ENCODE measurements at places on chromosomes 2 and 18. TPM values are rescaled to one million over a fixed set of nuclear protein-coding genes. Genes with fewer than 3 reads are reported as not detected.

Gene ICOS
- total RNA-seq, result 190 TPM

Gene TLX2
- total RNA-seq, result 0.52 TPM

Gene NETO1
- total RNA-seq, result not detected

Gene TRAPPC12
- total RNA-seq, result 64.3 TPM

Gene POMC
- total RNA-seq, result 3.8 TPM

Gene ABCG8
- total RNA-seq, result not detected

Gene FBXO36
- 1.5 TPM for total RNA-seq

Gene ALK
- total RNA-seq, result not detected

Gene IL36RN
- total RNA-seq, result not detected

Gene CTAGE1
- total RNA-seq, result not detected

Gene MYOM1
- 1.2 TPM for total RNA-seq

Gene ALMS1
- 20.4 TPM for total RNA-seq

Gene AP1S3
- total RNA-seq, result 12.1 TPM

Gene TCF23
- not detected for total RNA-seq

Gene C2orf80
- not detected for total RNA-seq

Gene PASK
- 100 TPM for total RNA-seq

Gene SLC4A1AP
- total RNA-seq, result 26.5 TPM

Gene AQP12A
- total RNA-seq, result not detected

Gene GALNT14
- total RNA-seq, result 0.44 TPM

Gene KANSL3
- total RNA-seq, result 39.4 TPM

Gene GPR35
- 3.4 TPM for total RNA-seq
